ENCODE measurements at places on chromosomes 11 and 22.

DNA sequence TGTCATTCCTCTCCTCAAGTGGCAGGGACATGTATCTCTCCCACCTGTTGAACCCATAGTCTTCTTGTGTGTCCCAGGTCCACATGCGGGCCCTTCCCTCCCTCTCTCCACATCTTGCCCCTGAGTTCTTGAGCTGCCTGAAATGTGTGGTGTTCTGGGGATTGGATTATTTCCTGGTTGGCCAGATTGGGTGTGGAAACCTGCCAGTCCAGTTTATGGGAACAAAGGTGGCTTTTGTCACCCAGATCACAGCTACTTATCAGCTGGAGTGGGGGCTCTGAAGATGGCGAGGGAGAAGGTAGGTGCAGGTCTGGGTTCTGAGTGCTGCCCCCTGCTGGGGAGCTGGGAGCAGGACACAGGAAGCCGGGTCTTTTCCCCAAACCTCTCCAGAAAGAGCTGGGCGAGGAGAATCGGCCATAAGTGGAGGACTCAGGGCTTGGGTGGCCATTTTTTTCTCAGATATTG is 14.2 kb downstream of the DTX4 start:
- peak; percentile 37 for DNase-seq

- no peak for DNase-seq
Observed at GRCh38 chr22:39309881-39310714, 9.3 kb downstream of the RPL3 start.

DNA sequence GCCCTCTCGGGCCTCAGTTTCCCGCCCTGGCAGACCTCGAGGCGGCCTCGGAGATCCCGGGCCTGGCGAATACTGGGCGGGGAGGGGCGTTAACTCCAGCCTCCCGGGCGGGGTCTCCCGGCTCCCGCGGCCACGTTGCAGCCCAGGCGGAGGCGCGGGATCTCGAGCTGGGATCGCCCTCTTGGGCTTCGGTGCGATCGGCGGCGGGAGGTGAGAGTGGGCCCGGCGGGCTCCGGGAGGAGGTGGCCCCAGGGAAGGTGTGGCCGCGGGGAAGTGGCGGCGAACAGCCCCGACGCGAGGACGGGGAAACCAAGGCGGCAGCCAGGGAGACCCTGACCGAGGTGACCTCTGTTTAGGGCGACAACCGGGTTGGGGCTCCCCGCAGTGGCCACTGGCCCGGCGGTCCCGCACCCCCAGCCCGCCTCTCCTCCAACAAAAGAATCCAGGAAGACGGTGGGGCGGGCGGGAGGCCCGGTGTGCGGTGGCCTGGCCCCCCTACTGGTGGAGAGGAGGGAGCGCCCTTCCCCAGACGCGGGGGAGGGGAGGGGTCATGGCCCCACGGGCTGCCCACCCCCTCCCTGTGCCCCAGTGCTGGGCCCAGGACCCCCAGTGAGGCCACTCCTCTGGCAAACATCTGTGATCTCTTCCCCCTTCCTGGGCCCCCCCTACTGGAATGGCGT is at the start of gene PHETA2:
TSS of gene PHETA2 (plus strand) at position 117 of the 680 bp plus-strand sequence. CDS start 3,046 bp downstream, outside the sequence.
- peak; percentile 61 for DNase-seq

- DNase-seq: no peak
Observed at GRCh38 chr11:61287338-61287977, 7.7 kb downstream of the VWCE start.

- no peak for DNase-seq
Observed at GRCh38 chr11:56700242-56700913, 1.5 kb downstream of the OR9G1 start.

DNA sequence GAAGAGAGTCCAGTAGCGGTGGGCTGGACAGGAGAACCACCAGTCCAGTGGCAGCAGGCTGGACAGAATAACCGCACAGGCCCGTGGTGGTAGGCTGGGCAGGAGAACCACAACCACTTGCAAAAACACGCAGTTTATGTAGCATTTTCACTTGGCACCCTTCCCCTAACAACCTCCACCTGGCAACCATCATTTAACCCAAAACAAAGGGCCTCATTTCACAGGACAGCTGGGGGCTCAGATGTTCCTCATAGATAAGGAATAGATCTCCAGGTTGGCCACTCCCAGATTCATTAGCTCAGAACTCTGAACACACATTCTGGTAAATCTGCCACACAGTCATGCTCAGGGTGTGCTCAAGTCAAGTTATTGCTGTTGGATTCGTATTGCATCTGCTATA is 41.2 kb downstream of the SYTL2 start:
- DNase-seq: no peak

GRCh38 chr11:96481204-96481603 is 91.4 kb downstream of the JRKL start:
- DNase-seq: no peak

- DNase-seq: no peak
Observed at GRCh38 chr11:27710536-27710935, 10.3 kb upstream of the BDNF start.

GRCh38 chr11:102279641-102280170 is 37.6 kb upstream of the BIRC3 start:
- DNase-seq: no peak

DNA sequence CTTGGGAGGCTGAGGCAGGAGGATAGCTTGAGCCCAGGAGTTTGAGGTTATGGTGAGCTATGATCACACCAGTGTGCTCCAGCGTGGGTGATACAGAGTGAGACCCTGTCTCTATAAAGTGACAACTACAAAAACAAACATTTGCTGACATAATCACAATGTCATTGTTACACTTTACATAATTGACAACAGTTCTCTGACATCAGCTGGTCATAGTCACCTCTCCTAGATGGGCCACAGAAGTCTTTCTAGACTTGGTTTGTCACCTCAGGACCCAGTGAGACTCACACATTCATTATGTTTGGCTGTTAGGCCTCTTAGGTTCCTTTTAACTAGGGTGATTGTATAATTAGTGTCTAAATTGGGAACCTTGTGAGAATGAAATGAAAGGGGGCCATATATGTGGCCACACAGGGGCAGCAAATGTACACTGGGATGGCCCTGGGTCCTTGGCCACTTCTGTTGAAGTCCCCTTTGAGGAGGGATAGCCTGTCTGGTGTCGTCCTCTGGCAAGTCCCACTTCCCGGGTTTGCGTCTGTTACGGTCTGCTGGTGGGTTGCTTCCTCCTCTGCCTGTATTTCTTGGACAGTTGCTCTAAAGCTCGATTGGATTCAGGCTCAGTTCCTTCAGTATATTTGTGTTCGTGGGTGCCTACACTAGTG is 5.8 kb upstream of the PPIL2 start:
- DNase-seq: no peak

- no peak for DNase-seq
Observed at GRCh38 chr11:82465481-82465880, 268.2 kb downstream of the FAM181B start.

- DNase-seq: no peak
Observed at GRCh38 chr11:73313652-73314051, 5.6 kb downstream of the ARHGEF17 start.

DNA sequence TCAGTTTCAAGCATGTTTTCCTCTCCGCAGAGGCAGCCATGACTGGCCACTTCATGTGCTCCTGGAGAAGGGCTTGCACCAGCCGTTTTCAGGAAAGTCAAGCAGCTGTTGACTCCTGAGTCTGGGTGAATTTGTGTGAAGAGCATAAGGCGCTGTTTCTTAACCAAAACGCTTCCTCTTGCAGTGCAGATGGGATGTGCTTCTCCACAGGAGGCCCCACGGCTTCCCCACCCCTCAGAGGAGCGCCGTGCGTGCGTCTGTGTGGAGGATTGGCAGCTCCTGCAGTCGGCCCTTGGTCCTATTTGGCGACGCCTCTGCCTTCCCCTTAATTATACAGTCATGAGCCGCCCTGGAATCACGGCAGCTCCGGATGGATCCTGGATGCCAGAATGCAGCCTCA is 54.1 kb upstream of the B3GAT1 start:
- DNase-seq: no peak

DNA sequence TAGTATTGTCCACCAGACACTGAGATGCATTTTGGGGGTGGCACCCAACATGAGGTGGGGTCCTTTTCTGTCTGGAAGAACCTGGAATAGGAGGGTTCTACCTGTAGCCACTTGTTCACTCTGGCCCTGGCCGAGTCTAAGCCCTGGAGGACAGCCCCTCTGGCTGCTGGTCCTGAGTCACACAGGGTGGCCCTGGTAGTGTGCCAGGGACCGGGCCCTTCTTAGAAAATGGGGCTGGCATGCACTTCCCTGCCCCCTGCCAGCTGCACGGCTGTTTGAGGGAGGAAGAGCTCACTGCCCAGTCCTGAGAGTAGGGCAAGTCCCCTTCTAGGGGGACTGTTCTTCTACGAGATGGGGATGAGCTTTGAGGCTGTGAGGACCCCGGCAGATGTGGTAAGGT is 2.2 kb downstream of the PLCB3 start:
- no peak for DNase-seq

DNA sequence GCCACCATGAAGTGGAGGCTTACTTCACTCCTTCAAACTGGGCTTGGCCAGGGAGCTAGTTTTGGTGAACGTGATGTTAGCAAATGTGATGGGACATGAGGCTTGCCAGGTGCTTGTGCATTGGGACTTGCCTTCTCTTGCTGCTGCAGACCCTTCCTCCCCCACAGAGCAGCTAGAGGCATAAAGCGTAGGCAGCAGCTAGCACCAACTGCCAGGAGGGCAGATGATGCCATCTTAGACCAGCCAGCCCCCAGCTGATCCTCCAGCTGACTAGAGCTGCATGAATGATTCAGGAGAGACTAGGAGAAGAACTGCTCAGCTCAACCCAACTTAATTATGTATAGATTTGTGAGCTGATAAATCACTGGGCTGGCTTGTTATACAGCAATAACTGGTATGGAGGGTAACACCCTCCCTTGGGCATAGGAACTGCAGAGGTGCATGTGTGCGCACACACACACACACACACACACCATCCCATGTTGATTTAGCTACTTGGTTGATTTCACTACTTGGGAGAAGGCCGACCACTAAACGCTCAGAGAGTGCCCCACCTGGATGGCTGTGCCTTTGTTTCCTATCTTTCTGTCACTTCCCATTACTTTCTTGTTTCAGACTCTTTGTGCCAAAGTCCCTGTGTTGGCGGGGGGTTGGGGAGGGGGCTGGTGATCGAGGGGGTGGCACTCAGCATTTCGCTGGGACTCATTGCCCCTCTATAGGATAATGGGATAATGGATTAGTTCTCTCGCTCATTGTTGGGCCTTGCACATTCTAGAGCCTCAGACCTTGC is 202.8 kb downstream of the ADAMTS15 start:
- no peak for DNase-seq

DNA sequence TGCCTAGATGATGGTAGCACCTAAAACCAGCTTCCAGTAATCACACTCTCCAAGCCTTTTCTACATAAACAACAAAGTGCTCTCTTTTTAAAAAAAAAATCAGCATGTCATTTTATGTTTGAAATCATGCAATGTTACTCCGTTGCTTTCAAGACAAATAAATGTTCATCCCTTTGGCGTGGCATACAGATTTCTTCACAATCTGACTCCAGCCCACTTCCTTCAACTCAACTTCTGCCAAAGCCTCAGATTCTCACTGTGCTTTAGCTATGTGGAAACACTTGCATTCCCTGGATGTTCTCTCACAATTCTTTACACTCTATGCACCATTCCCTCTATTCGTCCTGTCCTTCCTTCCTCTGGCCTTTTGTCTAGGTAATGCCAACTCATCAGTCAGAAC is 206.3 kb upstream of the BLID start:
- no peak for DNase-seq

DNA sequence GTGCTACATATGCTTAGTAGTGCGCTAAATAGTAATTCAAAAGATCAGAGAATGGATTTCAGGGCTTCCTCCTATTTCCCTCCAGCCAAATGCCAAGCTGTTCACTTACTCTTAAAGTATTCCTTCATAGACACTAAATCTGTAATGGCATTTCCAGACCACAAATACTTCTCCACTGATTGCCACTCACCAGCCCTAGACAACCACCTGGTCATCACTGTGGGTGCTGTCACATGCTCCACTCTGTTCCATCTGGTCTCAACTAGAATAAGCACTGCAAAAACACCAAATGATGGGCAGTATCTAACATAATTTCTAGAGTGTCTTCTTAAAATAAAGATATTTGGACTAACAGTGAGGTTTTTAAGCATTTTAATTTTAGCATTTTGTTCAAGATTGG is 341.3 kb downstream of the AASDHPPT start:
- DNase-seq: no peak

- DNase-seq: no peak
Observed at GRCh38 chr11:38282718-38283117, 1684.7 kb upstream of the RAG2 start.

GRCh38 chr11:8532475-8532874 is 61.6 kb downstream of the STK33 start:
- DNase-seq: no peak

DNA sequence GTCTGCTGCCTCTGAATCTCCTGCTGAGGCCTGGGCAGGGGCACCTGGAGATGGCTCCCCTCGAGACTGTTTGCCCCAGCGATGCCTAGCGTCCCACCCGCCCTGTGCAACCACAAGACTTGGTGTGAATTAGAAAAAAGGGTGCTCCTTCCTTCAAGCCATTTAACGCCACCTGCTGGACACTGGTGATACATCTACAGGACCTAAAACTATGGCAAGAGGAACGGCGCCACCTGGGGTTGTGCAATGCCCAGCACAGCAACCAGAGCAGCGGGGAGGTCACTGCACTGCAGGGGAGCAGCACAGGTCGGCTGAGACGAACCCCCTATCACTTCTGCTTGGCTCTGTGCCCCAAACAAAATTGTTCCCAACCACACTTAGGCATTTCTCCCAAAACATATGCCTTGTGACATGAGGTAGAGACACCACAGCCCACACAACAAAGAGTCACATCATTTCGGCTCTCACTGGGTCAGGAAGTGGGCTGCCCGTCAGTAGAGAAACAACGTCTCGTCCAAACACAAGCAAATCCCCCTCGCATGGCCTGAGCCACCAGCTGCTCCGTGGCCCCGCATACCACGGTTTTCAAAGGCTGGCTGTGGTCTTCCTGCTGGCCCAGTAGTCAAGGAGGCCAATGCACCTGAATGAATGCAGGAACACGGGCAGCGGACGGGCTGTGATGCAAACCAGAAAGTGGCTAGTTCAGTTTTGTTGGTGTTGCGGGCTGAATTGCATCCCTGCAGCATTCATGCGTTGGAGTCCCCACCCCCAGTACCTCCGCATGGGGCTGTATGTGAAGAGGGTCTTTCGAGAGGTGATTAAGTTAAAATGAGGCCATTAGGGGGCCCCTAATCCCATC is 171.9 kb downstream of the SHANK2 start:
- peak; percentile 11 for DNase-seq

DNA sequence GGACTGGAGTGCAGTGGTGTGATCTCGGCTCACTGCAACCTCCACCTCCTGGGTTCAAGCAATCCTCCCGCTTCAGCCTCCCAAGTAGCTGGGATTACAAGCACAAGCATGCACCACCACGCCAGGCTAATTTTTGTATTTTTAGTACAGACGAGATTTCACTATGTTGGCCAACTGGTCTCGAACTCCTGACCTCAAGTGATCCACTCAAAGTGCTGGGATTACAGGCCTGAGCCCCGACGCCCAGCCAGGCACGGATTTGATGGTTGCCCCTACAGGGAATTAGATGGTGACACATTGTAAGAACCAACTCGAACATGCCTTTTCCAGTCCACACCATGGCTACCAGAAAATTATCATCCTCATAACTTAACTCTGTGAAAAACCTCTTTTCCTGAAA is 26.8 kb upstream of the RTL6 start:
- DNase-seq: no peak

- DNase-seq: peak; percentile 47
Observed at GRCh38 chr11:9972989-9973388, 309.1 kb downstream of the SWAP70 start.

Data from CD4-positive, alpha-beta T cell treated with Interferon alpha-2 for 1 hour (primary cell).